Activated CD4-positive, alpha-beta T cell treated with anti-CD3 and anti-CD28 coated beads, Interleukin-2, amount 10 ng/mL, durations not matched to agents 24 days and 14 days (primary cell): ENCODE measurements at places on chromosomes 7 and 10.
A peak's percentile ranks its signal among the peaks of the same experiment; 100 is the strongest.

GRCh38 chr7:2691011-2691707 is 3.2 kb downstream of the AMZ1 start:
- DNase-seq, result no peak

- peak; percentile 44 for DNase-seq
Measured at GRCh38 chr7:25597946-25598345, 369.7 kb upstream of the NPVF start.

- no peak for DNase-seq
Measured at GRCh38 chr10:60175441-60175971, 214.2 kb downstream of the ANK3 start.

- no peak for DNase-seq
Measured at GRCh38 chr7:116322541-116322940, 112.2 kb downstream of the TES start.

DNA sequence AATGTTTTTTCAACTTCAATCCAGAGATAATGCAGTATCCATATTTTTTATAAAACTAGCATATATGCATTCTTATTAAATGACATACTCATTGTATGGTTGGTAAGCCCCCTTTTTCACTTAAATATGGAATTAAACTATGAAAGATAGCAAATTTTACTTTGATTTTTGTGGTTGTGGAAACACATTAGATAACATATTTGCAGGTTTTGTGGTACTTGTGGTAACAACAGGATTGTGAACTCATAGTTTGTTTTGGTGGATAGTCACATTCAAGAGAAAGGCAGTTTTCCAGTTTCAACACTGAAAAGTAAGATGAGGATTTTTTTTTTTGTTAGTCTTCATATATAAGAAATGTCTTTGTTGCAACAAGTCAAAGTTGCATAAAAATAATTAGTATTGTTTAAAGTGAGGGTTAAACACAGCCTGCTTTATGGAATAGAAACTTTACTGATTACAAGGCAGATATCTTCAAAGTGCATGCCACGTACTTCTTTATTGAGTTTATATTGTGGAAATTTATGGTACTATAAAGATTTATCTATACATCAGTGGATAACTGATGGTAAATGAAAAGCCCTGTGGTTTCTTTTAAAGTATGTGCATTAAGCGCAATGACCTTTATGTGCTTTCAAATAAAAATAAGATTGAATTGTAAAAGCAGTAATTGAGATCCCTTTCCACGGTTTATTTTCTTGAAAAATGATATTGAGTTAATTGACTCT is 39.7 kb upstream of the SEMA3D start:
- DNase-seq, result no peak

DNA sequence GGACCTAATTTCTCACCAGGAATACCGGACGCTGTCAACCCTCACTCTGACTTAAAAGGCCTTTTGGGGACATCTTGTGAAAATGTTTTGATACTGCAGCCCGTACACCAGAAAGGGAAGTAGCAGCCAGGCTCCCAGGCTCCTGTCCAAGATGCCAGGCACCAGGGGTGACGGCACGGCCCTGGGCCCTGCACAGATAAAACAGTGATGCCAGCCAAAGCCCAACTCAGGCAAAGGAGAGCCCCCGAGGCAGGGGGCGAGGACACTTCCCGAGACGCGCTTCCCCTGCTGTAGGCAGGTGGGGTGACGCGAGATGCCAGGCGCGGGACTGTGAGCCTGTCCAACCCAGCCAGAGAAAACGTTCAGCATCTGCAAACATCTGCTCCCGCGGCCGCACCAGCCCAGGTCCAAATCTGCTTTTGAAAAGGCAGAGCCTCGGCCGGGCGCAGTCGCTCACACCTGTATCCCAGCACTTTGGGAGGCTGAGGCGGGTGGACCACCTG is 15.7 kb downstream of the ZFAND2A start:
- DNase-seq, result peak; percentile 56
